ENCODE measurements at places on chromosomes 11 and 22.

DNA sequence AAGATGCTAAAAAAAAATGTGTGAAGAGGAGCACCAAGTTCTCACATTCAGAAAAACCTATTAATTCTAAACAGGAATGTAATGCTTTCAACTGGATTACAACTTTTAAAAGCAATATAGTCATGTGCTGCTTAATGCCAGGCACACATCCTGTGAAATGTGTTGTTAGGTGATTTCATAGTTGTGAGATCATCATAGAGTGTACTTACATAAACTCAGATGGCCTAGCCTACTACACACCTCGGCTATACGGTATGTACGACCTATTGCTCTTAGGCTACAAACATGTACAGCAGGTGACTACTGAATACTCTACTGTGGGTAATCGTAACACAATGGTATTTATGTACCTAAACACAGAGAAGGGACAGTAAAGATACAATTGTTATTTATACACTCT lies 142.3 kb downstream of the RBFOX2 start:
- DNase-seq: no peak

DNA sequence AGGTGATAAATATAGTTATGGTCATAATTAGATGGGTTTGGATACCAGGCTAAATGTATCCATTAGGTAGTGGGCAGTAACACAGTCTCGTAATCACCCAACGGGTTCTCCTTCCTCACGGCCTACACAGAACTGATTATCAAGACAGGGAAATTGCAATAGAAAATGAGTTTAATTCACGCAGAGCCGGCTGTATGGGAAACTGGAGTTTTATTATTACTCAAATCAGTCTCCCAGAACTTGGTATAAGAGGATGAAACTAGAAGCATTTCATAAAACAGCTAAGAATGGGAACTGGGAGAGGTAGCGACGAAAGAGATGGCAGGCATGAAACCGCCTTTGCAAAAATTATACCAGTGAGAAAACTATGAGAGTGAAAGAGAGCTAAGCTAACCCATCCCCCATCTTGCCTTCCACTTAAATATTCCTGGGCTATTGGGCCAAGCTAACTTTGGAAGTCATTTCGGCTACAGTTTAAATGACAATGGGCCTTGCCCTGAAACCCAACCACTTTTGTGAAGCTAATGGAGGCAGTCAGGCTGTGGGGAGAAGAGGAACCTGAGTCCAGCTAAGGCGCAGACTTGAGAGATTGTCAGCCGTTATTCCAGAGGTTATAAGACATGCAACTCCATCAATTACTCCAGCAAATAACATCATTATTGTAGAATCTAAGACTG lies 29.6 kb downstream of the CTSC start:
- no peak for DNase-seq

DNA sequence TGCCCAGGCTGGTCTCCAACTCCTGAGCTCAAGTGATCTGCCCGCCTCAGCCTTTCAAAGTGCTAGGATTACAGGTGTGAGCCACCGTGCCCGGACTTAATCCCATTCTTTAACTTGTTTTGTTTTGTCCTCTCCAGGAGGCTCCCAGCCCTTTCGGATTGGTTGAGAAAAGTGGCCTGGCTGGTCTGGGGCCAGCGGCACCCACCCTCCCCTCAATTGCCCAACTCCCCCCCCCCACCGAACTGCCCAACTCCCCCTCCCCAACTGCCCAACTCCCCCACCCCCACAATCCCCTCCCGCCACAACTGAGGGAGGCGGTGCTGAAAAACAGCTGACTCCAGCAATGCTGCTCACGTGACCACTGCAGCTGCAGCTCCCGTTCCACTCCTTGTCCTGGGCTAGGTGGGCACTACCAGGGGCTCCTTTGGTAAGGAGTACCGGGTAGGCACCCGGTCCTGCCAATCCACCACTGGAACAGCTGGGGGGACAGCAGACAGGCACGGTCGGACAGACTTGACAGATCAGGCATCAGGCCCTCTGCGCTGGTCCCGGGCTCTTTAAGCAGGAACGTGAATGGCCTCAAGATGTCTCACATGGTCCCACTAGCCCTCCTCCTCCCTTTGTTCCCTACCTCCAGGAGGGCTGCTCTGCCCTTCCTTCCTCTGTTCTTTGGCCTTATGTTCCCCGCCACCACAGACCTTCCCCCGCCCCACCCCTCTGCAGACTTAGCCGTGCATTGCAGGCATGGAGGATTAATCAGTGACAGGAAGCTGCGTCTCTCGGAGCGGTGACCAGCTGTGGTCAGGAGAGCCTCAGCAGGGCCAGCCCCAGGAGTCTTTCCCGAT lies at the start of gene TCN2:
Gene TCN2 (plus strand): TSS at position 720 of the 845 bp plus-strand sequence. CDS start 158 bp downstream, outside the sequence.
- DNase-seq: peak; percentile 36

DNA sequence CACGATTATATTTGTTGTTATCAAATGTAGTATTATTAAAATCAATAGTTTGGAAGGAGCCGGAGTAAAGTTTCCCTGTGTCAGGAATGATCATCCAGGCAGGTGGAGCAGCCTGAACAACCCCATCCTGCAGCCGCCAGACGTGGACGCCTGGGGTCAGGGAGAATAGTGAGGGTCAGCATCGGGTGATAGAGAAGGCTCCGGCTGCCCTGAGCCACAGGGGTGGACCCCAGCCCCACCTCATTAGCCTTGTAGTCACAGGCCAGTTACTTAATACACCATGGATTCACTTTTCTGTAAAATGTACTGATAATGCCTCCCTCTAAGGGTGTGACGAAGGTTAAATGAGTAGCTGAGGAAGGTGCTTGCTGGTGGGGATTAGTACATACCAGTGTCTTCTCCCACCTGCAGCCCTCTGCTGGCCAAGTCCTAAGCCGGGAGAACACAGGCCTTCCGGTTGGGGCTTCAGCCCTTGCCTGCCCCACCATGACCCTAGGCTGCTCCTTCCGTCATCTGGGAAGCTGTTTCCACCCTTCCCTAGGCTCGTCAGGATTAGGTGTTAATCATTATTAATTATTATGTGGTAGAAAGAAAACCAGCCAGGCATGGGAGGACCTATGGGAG lies 14.9 kb downstream of the TMEM121B start:
- DNase-seq: no peak

GRCh38 chr11:57181678-57182305 lies at the start of gene LRRC55:
LRRC55 (plus strand) TSS chr11:57181953; CDS start chr11:57182023, 70 bp downstream.
- DNase-seq: no peak

- DNase-seq: no peak
These were observed 1000.0 kb upstream of the CHORDC1 start for GRCh38 chr11:91222830-91223229.

- no peak for DNase-seq
These were observed 1.8 kb upstream of the APOL3 start for GRCh38 chr22:36162127-36163034.

DNA sequence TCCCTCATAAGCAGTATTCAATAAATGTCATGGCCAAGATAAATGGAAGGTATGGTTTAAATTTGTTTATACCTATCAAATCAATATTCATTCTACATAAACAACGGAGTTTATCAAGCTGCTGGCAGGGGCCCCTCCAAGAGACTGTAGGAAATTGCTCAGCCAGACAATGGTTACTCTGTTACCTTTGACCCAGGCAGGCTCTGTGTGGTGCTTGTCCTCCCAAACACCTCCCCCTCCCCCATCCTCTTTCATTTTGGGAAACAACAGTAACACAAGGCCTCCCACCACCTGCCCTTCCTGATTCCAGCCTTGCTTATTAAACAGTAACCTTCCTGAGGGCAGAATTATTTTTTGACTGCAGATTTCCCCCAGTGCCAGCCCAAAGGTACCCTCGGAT lies 10.5 kb upstream of the ZBTB16 start:
- no peak for DNase-seq

DNA sequence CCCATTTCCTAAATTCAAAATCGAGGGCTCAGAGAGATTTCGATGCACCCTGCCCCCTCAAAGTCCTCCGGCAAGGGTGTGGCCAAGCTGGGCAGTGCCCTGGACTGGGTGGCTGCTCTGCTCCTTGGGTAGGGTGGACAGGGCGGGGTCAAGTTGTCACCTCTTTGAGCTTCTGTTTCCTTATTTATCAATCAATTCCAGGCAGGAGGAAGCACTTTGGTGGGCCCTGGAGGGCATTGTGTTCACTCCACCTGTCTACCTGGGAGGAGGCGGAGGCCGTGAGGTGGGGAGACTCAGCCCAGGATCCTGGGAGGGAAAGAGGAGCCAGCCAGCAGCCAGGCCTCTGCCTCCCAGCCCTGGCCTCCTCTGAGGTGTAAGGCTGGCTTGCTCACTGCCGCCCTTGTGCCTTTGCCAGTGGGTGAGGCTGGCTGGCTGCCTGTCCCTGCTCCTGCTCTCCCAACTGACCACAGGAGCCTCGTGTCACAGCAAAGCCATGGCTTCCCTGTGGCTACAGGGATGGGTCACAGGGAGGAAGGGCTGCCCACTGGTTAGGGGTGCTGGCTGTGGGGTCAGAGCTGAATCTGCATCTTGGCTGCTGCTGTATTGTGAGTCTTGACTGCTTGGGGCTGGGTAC lies 25.5 kb upstream of the SHISAL1 start:
- DNase-seq: no peak

DNA sequence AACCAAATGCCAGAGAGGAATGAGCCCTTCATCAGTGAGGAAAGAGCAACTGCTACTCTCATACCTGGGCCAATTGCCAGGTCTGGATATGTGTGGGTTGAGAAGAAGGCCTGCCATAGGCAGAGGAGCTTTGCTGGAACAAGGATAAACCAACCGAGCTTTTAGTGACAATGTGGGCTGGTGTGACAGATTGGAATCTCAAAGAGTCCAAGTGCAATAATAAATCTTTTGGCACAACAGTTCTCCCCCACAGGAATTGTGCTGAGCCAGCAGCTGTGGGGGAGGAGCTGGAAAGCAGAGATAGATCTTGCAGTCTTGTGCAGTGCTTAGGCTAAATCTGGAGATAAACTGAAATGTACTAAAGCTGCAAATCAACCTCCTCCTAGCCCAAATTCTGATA lies 79.4 kb upstream of the ISX start:
- no peak for DNase-seq

DNA sequence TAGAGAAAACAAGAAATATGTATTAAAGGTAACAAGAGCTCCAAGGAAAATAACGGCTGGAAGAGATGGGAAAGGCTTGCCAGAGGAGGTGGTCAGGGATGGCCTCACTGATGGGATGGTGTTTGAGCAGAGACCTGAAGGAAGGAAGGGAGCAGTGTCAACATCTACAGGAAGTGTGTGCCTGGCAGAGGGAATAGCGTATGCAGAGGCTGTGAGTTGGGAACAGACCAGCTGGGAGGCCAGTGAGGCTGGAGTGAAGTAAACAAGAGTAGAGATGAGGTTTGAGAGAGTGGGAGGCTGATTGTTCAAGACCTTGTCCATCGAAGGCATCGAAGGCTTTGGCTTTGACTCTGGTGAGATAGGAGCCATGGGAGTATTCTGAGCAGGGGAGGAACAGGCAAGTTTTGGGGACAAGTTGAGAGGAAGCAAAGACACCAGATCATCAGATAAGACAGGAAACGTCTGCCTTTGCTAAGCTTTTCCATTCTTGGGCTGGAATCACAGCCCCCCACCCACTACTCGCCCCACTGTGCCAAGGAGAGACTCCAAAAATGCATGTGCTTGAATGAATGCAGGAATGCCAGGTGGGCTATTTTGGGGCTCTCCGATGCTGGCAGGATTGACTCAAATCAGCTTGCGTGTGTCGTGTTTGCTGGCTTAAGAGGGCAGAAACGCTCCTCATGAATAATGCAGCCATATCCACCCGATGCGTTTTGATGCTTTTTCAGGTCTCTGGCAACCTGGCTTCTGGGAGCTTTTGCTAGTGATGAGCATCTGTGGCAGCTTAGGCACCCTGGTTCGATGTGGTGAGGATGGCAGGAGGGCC lies 7.2 kb downstream of the SGSM1 start:
- DNase-seq: no peak

DNA sequence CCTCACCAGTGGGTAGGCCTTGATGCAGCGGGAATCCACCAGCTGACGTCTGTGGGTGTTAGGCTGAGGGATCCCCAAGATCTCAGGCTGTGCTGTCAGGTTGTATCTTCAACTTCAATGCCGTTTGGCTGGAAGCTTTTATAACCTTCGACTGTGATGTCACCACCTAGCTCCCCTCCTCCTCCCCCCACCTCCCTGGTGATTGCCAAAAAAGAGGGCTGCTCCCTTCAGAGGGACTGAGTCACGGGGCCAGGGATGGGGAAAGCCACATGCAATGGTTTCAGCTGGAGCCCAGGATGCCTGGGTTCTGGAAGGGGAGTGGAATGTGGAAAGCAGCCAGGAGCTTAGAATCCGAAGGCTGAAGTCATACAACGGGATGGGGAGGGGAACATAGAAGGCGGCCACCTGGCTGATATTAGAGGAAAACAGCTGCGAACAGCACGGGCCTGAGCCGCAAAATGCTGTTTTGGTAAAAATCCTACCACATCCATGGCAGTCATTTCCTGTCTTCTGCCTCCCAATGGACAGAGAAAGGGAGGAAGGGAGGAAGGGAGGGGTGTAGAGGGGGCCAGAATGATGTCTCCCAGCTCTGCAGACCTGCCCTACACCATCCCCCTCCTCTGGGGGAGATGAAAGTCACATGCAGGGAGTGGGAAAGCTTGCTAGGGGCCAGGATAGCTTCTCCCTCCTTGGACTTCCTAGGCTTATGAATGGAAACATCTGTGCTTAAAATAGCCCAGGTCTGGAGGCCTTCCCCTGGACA lies at the start of gene LRRN4CL:
Gene LRRN4CL (minus strand): TSS at position 110 of the 763 bp plus-strand sequence. CDS start 1,022 bp downstream, outside the sequence.
- DNase-seq: no peak

DNA sequence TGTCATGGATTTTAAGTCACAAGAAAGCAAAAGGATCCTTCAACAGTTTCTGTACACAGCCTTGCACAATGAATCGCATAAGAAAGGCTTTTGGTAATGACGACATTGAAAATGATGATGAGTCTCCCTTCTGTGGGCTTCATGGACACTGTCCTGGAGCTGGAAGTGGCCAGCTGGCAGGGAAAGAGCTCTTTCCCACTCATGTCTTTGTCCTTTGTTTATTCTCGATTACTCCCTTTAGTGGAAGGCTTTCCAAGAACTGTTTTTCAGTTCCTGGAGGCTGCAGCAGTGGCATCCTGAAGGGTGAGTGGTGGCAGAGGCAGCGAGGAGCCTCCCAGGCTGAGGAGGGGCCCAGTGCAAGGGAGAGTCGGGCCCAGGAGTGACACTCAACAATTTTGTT lies 505.2 kb downstream of the NTM start:
- no peak for DNase-seq

DNA sequence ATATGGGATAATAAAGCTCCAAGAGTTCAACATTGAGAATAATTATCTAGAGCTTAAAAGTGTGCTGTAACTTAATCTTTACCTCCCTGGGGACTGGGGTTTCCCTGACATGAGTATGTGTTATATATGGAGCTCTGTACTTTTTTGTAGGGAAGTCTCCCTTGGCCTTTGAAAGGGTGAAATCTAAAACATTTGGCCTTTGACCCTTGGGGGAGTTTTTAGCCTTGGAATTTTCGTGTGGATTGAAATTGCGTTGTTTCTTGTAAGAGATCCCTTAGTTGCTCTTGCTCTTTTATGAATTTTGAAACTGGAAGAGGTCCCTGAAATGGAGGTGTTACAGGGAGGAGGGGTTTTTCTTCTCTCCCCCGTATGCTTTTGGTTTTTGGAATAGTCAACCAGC lies 450.0 kb downstream of the NELL1 start:
- DNase-seq: no peak

DNA sequence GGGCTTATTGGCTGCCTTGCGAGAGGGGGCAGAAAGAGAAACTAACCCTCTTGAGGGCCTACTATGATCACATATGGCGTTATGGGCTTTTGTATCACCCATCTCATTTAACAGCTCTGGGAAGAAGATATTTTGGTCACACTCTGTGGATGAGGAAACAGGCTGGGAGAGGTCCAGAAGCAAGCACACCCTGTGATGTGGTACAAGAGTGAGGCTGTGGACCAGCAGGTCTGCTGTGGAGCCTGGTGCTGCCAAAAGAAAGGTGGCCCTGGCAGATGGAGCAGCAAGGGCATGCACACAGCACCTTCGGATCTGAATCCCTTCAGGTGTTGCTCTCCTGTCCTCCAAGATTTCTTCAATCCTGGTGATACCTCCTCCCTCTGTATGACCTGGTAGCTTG lies 64.1 kb downstream of the KCNC1 start:
- no peak for DNase-seq
